H54 (cell line): ENCODE measurements at places on chromosomes 13 and 19.

GRCh38 chr13:99812625-99813024, 158.9 kb downstream of the ZIC5 start:
- peak; percentile 98 for DNase-seq

- no peak for DNase-seq
Measured at GRCh38 chr13:34941436-34941834, 635 bp upstream of the NBEA start.

DNA sequence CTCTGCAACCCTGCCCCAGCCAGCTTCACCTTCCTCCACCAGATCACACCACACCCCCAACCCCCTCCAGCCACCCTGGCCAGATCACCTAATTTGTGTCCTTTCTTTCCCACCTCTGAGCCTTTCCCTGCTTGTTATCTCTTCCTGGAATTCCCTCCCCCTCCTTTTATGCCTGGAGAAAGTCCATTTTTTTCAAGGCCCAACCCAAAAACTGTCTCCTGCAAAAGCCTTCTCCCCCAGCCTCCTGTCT, 5.3 kb upstream of the TLE2 start:
- no peak for DNase-seq

DNA sequence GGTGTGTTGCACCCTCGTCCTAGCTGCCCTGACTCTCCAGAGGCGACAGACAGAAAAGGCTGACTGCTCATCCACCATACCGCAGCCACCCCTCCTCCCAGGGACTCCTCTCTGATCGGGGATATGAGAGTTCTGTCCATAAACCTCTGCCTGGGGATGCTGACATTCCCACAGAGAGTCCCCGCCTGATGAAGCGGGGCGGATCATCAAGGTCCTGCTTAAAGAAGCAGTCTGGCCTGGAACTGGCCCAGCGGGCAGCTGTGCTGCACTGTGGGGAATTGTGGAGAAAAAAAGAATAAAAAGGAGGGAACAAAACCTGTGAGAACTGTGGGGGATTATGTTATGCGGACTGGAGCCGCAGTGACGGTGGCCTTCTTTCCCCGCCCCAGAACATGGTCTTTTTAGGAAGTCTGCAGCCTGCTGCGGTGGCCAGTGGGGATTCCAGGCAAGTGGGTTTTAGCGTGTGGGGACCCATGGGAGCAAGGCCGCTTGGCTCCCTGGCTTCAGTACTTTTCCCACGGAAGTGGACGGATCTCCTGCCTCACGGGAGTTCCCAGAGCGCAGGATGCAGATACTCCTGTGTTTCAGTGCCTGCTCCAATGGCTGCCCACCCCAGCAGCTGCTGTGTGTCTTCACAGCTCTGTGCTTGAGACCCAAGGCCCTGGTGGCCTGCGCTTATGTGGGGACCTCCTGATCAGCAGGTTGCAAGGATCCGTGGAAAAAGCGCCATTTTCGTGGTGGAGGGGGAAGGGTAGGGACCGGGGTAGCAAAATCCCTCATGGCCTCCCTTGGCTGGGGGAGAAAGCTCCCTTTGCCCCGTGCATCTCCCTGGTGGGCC, 1456.2 kb upstream of the SLC10A2 start:
- no peak for DNase-seq

GRCh38 chr13:68784275-68784674, 1323.4 kb upstream of the ATXN8OS start:
- DNase-seq, result no peak
